ENCODE measurements at places on chromosomes 5 and 9. TPM values are rescaled to one million over a fixed set of nuclear protein-coding genes. Genes with fewer than 3 reads are reported as not detected.

The C9orf153 gene
- total RNA-seq = 0.30 TPM

The BASP1 gene
- total RNA-seq = 0.63 TPM

The FSD1L gene
- total RNA-seq = 46.2 TPM

The ADAMTS12 gene
- total RNA-seq = 2.5 TPM

The ADGRV1 gene
- 59.3 TPM for total RNA-seq

The PTPRD gene
- 0.48 TPM for total RNA-seq

The PSAT1 gene
- 62.4 TPM for total RNA-seq

The RNF180 gene
- total RNA-seq = 1.9 TPM

The SHROOM1 gene
- total RNA-seq = 2.4 TPM

The OR1Q1 gene
- not detected for total RNA-seq

The IL31RA gene
- 2.8 TPM for total RNA-seq

The IFNA14 gene
- not detected for total RNA-seq

The MARCHF11 gene
- 3.8 TPM for total RNA-seq

The LHX3 gene
- 9.9 TPM for total RNA-seq

The STPG3 gene
- total RNA-seq = not detected
